Nephron progenitor cell (in vitro differentiated cells): ENCODE measurements at places on chromosomes 4 and X.

DNA sequence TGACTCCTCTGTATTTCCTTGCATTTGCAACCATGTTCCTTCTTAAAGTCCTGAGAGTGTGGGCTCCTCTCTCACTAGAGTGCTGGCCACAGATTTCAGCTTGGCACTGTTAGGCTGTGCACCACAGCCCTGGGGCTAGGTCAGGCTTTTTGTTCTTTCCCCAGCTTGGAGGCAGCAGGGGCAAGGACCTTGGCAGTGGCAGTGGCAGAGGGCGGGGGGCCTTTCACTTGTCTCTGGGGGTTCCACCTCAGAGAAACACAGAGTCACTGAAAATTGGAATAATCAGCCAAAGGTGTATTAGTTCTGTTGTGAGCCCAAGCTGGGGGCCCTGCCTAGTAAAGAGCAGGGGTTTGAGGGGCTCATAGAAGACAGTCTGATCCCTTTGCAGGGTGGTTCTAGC, 142.8 kb upstream of the CT83 start:
- no peak for DNase-seq

DNA sequence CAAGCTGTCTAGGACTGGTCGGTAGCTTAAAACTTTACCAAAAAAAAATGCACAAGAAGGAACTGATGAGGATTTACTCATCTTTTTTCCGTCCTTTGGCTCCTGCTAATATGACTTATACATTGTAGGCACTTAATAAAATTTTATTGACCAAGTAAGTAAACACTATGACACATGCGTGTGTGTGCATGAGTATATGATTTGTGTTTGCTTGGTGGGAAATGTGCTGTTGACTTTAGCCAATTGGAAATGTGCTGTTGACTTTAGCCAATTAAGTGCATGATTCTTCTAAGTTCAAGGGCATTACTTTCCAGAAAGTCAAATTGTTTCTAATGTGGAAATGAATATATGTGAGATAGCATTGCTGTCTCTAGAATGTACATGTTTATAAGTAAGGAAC, 78.3 kb downstream of the FIP1L1 start:
- no peak for DNase-seq

GRCh38 chrX:97876697-97877407, 993.1 kb downstream of the RPA4 start:
- DNase-seq = no peak

DNA sequence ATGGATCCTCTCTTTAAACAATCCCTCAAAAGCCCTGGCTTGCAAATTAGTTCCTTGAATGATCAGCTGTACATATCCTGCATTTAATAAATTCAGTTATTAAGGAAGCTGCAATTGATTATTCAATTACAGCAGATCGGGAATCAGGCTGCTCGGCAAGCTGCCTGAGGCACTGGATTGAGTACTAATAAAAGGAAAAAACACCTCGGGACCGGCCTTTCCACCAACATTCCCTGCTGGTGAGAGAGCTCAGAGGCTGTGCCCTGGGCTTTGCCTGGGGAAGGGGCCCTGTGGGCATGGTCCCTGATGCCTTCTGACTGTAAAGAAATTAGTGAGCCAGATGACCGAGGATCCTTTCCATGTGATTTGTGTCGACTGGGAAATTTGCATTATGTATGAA, 69.2 kb downstream of the SORCS2 start:
- DNase-seq = no peak

DNA sequence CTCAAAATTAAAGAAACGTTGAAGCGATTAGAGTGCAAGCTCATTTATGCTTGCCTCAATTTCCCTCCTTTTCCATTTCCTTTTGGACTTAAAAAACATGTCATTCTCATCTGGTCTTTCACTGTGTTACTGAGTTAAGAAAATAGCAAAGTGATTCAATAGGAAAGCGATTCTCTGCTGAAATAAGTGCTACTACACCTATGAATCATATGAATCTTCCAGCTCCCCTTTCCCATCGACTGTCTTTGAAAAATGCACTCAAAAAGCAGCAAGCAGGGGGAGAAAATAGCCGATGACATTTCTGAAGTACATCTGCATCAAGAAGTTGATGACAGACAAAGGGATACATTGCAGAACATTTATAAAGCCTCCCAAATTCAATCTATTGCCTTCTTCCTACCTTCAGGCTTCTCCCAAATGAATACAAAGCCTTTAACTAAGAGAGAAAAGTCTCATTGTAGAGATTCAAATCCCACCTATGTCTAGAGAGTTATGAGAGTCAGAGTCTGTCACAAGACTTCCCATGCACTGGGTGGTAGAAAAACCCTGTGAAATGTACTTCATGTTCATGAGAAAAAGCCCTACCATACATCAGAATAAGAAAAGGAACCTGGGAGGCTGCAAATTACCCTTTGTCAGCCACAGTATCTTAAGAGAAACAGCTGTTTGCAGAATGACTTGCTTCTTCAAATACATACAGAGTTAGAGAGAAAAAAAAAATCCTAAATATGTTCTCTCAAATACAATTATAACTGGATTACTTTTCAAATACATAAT, 78.9 kb downstream of the MBNL3 start:
- DNase-seq = no peak

DNA sequence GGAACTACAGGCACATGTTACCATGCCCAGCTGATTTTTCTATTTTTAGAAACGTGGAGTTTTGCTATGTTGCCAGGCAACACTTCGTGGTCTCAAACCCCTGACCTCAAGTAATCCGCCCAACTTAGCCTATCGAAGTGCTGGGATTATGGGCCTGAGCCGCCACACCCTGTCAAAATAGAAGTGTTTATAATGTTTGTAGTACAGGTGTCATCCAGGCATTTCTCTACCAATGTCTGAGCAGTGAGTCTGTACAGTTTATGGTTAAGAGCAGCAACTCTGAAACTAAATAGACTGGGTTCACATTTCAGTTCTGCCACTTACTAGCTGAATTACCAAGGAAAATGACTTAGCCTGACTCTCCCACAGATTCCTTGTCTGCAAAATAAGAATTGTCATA, 460.4 kb upstream of the GALNT7 start:
- no peak for DNase-seq

DNA sequence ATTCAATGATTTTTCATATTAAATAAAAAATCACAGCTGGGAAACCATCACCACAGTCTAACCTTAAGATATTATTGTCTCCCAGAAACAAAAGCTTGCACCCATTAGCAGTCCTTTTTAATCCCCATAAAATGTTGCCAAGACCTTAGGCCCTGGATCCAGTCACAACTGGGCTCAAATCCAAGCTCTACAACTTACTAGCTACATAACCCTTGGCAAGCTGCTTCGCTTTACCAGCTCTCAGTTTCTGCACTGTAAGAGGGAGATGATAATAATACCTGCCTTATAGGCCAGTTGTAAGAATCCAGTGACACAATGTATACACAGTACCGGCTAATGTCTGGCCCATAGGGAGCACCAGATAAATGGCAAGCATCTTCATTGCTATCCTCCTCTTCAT, 400.9 kb upstream of the FGF13 start:
- DNase-seq = no peak

DNA sequence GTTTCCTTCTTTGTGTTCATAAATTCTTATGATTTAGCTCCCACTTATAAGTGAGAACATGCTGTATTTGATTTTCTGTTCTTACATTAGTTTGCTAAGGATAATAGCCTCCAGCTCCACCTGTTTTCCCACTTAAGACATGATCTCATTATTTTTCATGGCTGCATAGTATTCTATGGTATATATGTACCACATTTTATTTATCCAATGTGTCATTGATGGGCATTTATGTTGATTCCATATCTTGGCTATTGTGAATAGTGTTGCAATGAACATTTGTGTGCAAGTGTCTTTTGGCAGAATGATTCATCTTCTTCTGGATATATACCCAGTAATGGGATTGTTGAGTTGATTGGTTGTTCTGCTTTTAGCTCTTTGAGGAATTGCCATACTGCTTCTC, 1234.8 kb downstream of the ADGRL3 start:
- DNase-seq = no peak

- DNase-seq = no peak
Measured at GRCh38 chrX:11282043-11282442, 11.2 kb upstream of the AMELX start.

GRCh38 chr4:81827577-81828202, 356.0 kb upstream of the RASGEF1B start:
- DNase-seq = no peak

DNA sequence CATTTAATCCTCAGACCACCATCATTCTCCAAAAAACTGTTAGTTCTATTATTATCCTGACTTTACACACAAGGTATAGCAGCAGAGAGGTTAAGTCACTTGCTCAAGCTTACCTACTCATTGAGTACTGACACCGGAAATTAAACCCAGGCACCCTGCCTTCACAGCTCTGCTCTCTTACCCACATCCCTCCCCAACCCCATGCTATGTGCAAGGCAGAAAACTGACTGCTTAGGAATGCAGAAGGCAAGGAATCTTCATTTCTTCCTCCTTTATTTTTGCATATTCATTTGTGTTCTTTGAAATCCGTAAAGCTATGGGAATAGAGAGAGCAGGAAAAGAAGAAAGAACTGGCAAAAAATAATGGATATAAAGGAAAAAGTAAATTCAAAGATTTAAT, 261.8 kb downstream of the PAPSS1 start:
- DNase-seq = no peak

DNA sequence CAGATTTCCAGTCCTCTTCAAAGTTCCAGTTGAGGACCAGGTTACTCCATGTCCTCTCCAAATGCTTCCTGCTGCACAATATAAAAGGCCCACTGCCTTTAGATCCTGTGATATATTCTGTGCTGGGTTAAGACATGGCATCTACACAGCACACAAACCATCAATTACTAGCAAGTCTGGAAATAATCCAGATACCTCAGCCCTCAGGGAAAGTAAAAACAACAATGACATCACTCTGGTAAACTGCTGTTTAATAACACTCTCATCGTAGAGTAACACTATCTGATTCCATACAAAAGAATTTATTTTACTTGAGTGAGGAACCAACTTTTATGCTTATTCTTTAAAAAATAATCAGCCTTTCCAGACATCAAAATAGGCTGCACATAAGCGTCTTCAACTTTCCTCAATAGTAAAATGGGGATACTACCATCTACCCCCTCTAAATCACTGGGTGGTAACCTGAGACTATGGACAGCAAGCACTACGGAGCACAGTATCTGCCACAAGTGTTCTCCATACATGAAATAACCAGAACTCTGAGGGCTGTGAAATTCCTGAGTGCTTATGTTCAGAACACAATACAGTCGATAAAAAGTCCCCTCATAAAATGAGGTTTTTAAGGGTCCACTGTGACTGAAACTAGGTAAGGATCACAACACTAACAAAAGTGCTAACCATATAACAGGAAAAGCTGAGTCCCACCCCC, 53.4 kb downstream of the ABCG2 start:
- DNase-seq = no peak

- no peak for DNase-seq
Measured at GRCh38 chrX:45632506-45632905, 431.8 kb upstream of the DIPK2B start.

GRCh38 chrX:3950373-3950772, 236.9 kb upstream of the PRKX start:
- no peak for DNase-seq

- no peak for DNase-seq
Measured at GRCh38 chr4:35526456-35526855, 717.9 kb downstream of the ARAP2 start.

- DNase-seq = no peak
Measured at GRCh38 chrX:10177601-10178000, 20.8 kb downstream of the CLCN4 start.

DNA sequence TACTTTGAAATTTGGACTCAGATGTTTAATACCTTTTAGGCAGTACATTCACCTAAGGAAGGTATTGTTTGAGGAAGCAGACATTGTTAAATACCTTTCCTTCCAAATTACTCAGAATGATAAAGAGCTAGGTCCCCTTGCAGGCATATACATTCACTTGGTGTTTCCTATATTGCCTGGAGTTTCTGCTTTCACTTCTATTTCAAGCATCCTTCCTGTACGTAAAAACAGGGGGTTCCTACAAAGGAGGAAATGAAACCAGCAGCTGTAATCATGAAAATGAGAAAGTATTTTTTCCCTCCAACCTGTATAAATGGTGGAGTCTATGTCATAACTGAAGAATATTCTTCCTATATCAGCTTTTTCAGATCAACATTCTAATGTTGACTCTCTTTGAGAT, 90.4 kb upstream of the RASGEF1B start:
- no peak for DNase-seq

- DNase-seq = no peak
Measured at GRCh38 chrX:68719904-68720614, 72.6 kb downstream of the STARD8 start.

DNA sequence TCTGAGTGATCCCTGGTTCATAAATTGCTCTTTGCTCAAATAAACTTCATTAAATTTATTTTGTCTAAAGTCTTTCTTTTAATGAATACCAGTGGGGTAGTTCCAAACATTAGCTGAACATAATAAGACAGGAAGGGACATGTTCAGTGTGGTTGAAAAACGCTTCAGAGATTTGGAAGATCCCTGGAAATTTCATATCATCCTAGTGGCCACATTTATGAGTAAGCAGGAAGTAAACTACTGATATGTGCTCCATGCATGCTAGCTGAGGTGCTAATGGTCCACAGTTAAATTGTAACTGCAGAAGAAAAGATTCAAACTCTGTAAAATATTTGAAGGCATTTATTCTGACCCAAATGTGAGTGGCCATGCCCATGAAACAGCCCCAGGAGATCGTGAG, 1328.7 kb downstream of the ADGRL3 start:
- no peak for DNase-seq

- no peak for DNase-seq
Measured at GRCh38 chr4:78706302-78706701, 69.8 kb upstream of the BMP2K start.

- no peak for DNase-seq
Measured at GRCh38 chr4:41110050-41110449, 104.3 kb downstream of the APBB2 start.

- no peak for DNase-seq
Measured at GRCh38 chr4:99848591-99849001, 32.0 kb downstream of the DAPP1 start.

DNA sequence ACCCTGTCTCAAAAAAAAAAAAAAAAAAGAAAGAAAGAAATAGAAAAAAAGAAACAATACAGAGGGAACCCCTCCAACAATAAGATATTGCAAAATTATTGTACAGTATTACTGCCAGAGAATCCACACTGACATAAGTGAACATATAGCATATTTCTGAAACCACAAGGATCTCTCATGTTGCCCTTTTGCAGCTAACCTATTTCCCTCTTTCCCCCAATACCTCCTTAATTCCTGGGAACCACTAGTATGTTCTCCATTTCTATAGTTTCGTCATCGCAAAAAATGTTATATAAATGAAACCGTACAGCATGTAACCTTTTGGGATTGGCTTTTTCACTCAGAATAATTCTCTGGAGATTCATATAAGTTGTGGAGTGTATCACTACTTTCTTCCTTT, 20.0 kb upstream of the BMP2K start:
- DNase-seq = no peak

- no peak for DNase-seq
Measured at GRCh38 chrX:13716455-13716854, 18.0 kb downstream of the TRAPPC2 start.

DNA sequence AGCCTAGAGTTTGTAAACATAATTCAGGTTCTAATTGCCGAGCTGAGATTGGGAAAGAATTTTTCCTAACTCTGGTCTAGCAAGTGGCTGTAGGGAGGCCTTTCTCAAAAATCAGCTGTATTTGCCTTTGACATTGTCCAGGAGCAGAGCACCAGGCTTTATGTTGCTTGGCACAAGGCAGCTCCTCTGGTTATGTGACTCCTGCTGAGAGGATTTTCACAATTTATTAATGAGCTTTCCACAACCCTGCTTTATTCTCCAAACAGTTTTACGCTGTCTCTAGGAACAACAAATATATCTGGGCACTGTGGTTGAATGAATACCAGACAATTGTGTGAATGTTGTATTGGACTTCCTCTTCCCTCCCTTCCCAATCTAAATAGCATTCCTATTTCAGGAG, 14.9 kb downstream of the LSM6 start:
- DNase-seq = no peak
